ENCODE measurements at places on chromosomes 12 and 14. TPM values are rescaled to one million over a fixed set of nuclear protein-coding genes. Genes with fewer than 3 reads are reported as not detected.

NPFF gene
- not detected for total RNA-seq

ALG10B gene
- total RNA-seq = 7.8 TPM

TMEM132D gene
- not detected for total RNA-seq

M6PR gene
- total RNA-seq = 82.9 TPM
